ENCODE measurements at places on chromosomes 4 and X.

GRCh38 chr4:163612762-163613161 lies 118.3 kb downstream of the TMA16 start:
- DNase-seq = no peak

DNA sequence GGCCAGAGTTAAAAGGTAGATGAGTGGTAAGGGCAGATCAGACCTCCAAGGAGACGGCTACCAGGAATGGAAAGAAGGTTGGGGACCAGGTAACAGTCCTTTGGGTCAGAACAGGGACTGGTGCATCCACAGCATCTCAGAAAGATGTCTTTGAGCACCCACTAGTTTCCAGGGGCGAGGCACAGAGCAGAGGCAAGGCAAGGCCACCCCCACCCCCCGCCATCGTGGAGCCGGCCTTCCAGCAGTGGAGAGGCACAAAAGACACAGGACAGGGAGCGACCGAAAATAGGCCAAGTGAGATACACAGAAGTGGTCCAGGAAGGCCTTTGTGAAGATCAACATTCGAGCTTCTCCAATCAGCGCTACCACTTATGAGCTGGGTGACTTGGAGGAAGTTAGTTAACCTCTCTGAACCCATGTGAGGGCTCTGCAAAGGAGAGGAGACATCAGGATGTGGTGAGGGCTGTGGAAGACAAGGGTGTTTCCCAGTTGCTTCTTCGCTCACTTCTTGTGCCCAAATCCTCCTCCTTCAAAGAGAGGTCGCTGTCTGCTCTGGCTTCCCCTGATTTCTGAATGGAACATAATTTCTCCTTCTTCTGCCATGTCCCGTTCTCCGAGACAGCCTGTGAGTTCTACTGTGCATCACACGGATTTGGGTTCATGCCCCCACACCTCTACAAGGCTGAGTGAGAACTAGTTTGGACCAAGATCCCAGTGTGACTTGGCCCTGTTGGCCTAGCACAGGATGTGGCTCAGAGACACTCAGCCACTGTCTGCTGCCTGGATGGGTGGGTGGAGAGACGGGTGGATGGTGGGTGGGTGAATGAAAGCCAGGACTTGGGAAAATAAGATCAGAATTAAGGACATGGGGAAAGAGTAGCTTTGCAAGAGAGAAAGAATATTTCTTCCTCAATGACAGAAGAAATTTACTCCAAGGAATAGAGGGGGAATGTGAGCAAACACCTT lies 16.7 kb upstream of the MSX1 start:
- DNase-seq = no peak

- no peak for DNase-seq
These were observed 19.9 kb downstream of the MSN start for GRCh38 chrX:65687367-65687766.

DNA sequence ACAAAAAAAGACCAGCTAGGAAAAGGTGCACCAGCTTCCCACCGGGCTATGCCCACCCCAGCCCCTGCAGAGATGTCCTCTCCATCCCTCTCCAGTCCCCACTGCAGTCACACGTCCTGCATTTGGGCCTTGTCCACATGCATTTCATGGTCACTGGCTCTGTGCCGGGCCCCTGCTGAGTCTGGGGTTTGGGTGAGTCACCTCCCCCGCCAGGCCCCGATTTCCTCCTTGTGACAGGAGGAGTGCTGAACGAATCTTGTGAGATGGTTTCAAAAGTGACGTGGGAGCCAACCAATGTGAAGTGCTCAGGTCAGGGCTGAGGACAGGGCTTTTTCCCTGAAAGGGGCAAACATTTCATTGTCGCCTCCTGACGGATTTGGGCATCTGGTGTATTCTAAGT lies 7.1 kb downstream of the CPZ start:
- DNase-seq = no peak

DNA sequence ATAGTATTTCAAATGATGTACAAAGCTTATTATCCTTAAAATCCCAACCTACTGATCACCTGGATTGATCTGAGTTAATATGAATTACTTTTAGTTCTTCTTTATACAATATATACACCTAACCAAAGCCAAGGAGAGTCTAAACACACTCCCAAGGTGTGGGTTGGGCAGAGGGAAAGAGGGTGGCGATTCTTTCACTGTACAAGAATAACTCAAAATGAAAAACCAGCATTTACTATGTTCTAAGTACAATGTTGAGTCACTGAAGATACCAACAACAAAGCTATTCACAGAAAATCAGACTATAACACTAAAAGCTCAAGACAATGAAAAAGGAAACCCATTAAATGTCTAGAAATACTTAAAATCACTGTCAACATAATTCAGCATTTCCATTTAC lies 46.6 kb downstream of the ANKRD17 start:
- DNase-seq = no peak

GRCh38 chrX:19225909-19226308 lies 103.6 kb upstream of the ADGRG2 start:
- DNase-seq = peak; percentile 5
